Right lung (tissue), 10 donors: ENCODE measurements at places on chromosomes 16 and 17. TPM values are rescaled to one million over a fixed set of nuclear protein-coding genes. Genes with fewer than 3 reads are reported as not detected.

The TEX14 gene
- polyA plus RNA-seq: 1.00 TPM

The KANSL1 gene
- 128 TPM for polyA plus RNA-seq

DNA sequence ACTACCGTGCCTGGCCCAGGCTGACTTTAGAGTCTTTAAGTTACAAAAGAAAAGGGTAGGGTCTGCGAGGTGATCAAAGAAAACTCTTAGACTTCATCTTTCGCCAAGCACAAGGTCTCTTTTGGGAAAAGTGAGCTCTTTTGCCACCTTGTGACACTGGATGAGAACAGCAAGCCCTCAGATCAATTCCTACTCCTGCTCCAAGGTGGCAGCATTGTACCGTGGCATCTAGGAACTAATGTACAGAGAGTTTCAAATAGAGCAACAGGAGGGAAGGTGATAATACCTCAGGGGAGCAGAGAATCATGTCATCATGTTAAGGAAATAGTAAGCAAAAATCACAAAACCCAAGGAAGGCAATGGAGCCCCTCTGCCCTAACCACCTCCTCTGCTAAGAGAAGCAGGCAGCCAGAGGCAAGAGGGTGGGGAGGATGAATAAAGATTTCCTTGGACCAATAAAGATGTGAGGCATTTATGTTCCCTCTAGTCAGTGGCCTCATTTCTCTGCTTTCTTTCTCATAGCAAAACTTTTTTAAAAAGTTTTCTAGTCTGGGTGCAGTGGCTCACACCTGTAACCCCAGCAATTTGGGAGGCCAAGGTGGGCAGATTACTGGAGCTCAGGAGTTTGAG is 2.1 kb upstream of the C17orf78 start:
- DNase-seq: peak; percentile 71

DNA sequence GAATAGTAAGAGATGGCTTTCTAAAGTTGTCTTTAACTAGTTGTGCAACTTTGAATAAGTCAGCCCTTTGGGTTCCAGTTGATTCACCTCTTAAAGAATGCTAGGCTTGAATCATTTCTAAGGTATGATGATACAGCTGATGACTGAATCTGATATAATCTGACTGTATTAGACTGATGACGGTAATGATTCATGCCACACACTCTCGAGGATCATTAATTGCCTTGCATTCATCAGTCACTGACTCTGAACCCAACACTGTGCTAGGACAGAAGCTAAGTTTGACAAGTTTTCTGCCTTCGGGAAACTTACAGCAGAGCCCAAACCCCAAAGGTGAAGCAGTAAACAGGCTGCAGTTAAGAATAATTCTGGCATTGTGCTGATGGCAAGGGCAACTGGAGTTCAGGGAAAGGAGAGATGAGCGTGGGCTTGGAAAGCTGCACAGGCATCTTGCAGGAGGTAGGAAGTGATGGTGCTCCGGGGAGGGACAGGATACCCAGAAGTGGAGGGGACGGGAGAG is 25.8 kb downstream of the ASIC2 start:
- no peak for DNase-seq

DNA sequence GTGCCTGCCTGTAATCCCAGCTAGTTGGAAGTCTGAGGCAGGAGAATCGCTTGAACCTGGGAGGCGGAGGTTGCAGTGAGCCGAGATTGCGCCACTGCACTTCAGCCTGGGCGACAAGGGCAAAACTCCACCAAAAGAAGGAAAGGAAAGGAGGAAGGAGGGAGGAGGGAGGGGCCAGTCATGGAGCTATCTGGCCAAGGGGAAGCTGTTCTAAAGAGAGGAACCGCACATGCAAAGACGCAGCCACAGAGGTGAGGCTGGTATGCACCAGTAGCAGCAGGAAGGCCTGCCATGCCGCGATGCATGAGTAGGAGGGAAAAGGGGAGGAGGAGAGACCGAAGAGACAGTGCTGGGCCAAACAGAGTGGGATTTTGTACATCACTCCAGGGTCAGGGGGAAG is 35.9 kb downstream of the HSBP1 start:
- no peak for DNase-seq

DNA sequence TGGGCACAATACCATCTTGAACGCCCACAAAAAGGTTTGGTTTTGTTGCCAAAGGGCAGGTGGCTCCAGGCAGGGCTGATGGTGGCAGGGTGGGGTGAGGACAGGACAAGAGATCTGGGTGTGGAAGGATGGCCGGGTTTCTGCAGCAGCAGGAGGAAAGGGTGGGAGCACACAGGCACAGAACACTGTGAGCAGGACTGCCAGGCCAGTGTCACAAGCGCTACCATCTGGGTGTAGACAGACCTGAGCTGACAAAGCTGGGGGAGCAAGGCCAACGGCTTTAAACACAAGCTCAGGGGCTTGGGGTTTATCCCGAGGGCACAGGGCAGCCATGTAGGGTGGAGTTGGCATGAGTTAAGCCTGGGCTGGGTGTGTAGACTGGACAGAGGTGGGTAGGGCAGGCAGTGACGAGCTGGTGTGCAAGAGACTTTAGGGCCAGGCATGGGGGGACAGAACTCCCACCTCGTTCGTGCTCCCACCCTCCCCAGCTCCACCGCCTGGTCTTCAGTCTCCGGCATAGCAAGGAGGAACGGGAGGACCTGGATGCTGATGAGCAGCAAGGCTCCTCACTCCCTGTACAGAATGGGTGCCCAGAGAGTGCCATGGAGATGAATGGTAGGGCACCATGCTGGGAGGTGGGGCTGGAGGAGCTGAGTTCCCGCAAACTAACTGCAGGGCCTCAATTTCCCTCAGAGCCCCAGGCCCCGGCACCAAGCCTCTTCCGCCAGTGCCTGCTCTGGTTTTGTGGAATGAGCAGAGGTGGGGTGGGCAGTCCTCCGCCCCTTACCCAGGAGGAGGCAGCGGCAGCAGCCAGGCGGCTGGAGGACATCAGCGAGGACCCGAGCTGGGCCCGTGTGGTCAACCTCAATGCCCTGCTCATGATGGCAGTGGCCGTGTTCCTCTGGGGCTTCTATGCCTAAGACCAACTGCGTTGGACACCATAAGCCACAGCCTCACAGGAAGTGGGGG is 7.0 kb downstream of the SLC5A2 start:
- DNase-seq: no peak
